Left lobe of liver (tissue), 2 donors: ENCODE measurements at places on chromosomes 5 and 9. TPM values are rescaled to one million over a fixed set of nuclear protein-coding genes. Genes with fewer than 3 reads are reported as not detected.

SLC36A2 gene
- total RNA-seq = not detected

FAM221B gene
- not detected for total RNA-seq

TICAM2 gene
- total RNA-seq = 2.1 TPM

PCDHGA8 gene
- total RNA-seq = 0.35 TPM

NCS1 gene
- 2.5 TPM for total RNA-seq

ZNF782 gene
- 3.5 TPM for total RNA-seq

IL9 gene
- total RNA-seq = not detected

ENTREP1 gene
- total RNA-seq = 0.30 TPM

KIAA0825 gene
- 3.1 TPM for total RNA-seq

PTCH1 gene
- total RNA-seq = 7.0 TPM

G3BP1 gene
- total RNA-seq = 90.0 TPM

ASS1 gene
- 1,233 TPM for total RNA-seq

FRMPD1 gene
- 0.88 TPM for total RNA-seq

HTR4 gene
- not detected for total RNA-seq

FBP2 gene
- total RNA-seq = not detected

ANKRD55 gene
- total RNA-seq = 0.75 TPM

RAB3C gene
- total RNA-seq = 0.38 TPM

BHMT2 gene
- total RNA-seq = 374 TPM

ITGA2 gene
- 0.30 TPM for total RNA-seq

LCN15 gene
- total RNA-seq = not detected

ARID3C gene
- 8.8 TPM for total RNA-seq

SLC6A7 gene
- total RNA-seq = not detected

ABO gene
- total RNA-seq = 0.03 TPM
